ENCODE measurements at places on chromosomes 3 and 15.

- no peak for DNase-seq
Measured at GRCh38 chr3:88101142-88101541, 42.1 kb downstream of the ZNF654 start.

GRCh38 chr3:87145553-87145952 is 81.6 kb upstream of the CHMP2B start:
- DNase-seq = no peak

DNA sequence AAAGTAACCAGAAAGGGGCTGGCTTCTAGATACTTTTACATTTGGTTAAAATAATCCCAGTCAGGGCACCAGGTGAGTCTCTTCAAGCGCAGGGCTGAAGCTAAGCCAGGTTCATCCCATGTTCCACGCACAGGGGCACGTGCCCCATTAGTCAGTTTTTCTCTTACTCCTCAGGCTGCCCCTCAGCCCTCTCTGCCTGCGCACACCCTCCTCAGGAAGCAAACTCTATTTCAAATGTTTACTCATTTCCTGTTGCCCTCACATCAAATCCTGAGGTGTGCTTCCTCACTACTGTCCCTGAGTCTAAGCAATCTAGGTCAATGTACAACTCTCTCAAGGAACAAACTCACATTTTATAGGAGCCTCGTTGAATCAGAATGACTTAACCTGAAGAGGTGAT is 48.5 kb downstream of the THBS1 start:
- no peak for DNase-seq

DNA sequence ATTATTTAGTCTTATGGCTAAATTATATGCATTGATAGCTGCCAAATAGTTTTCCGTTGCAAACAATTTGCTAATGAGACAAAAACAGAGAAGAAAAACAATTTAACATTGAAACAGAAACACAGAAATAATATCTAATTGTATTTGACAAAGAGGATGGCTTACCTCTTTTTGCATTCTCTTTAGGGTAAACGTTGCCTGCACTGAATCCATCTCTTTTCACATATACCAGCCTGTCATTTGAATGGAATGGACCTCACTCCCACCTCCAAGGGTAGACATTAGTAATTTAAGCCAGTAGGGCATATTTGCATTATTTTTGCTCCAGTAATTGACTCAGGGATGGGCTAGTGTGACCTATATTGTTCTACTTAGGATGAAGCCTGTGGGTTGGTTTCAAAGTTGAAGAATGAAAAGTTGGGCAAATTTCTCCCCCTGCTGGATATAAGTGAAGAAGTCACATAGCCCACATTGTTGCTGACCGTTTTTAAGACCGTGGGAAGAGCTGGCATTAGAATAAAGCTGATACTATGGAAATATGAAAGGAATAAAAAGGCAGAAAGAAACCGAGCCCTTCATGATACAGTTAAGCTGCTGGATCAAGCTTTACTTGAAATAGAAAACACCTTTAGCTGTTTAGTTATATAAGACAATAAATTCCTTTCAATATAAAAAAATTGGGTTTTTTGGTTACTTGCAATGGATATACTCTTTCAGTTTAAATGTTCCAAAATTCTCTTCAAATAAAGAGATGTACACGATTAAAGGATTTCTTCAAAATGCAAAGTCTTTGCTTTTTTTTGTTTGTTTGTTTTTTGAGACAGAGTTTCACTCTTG is 26.9 kb downstream of the PIERCE2 start:
- DNase-seq = peak; percentile 7

- no peak for DNase-seq
Measured at GRCh38 chr15:94069844-94070243, 161.5 kb upstream of the MCTP2 start.

- DNase-seq = no peak
Measured at GRCh38 chr3:186823386-186823785, 17.1 kb upstream of the RFC4 start.

- DNase-seq = no peak
Measured at GRCh38 chr3:123861081-123861836, 22.9 kb downstream of the MYLK start.

GRCh38 chr3:46934072-46934471 is 42.5 kb downstream of the CCDC12 start:
- DNase-seq = no peak

DNA sequence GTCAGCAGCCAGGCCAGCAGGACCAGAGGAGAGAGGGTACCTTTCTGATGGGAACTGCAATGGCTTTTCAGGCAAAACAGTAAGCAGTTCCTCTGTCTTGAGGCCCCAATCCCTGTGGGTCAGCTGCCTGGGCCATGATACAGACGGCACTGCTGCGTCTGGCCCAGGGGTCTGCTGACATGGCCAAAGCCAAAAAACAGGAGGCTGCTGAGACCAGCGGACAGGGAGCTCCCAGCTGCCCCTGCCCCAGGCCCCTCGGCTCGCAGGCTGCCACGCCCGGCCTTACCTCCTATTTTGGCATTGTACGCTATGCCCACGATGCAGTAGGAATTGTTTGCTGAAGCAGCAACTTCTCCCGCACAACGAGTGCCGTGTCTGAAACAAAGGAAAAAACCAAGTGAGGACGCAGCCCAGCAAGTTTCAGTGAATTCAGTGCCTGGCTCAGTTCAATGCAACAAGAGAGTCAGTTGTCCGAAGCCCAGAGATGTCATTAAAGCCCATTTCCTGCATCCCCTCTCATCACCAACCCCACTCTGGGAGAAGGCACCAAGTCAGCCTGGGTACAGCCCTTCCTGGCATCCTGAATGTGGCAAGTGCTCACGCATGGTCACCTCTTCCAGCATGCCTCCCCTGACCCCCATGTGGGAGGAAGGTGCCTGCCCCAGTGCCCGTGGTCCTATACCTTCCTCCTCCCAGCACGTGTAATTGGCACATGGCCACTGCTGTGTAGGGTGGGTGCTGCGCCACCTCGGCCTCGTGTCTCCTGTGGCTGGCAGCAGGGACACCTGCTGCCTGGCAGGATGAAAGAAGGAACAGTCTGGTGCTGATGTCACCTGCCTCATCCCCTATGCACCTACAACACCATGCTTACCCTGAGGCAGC is 61.7 kb downstream of the PCSK6 start:
- no peak for DNase-seq

GRCh38 chr15:58994906-58995453 is 7.5 kb downstream of the RNF111 start:
- DNase-seq = no peak

- no peak for DNase-seq
Measured at GRCh38 chr15:59904450-59905135, 99.5 kb upstream of the FOXB1 start.

DNA sequence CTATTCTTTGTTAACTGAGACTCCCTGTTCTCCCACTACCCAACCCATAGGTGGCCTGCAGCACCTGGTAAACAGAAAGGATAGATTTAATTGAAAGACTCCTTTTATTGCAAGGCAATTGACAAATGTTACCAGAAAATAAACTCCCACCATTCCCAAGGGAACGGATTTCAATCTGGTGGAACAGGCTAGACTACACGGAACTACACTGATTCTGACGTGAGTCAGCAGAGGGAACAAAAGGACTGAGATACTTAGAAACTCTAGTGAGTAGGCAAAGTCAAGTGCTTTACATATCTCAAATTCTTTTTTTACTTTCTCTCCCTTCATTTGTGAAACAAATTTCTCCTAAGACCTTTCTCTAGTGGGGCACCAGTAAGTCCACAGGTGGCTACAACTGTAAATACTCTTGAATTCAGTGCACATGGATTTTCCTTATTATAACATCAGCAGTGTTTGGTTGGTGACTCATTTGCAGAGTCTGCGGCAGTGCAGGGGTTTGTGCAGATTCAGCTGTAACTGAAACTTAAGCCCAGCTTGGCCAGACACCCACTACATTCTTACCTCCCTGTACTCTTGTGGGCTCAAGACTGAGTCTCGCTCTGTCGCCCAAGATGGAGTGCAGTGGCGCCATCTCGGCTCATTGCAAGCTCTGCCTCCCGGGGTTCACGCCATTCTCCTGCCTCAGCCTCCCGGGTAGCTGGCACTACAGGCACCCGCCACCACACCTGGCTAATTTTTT is 34.3 kb upstream of the PLSCR2 start:
- DNase-seq = peak; percentile 74

DNA sequence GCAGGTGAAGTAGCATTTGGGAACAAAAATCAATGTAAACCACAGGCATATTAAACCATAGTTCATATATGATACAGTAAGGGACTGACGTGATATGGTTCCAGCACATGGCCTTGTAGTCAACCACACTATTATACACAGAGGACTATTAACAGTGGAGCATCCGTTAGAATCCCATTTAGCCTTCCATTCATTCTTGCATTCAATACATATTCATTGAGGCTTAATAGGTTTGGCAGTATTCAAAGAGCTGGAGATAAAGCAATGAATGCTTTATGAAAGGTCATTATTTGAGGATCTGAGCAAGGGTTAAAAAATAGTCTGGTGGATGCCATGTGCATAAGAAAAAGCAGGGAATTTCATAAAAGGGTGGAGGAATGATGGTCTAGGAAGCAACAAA is 89.1 kb downstream of the MME start:
- DNase-seq = no peak

DNA sequence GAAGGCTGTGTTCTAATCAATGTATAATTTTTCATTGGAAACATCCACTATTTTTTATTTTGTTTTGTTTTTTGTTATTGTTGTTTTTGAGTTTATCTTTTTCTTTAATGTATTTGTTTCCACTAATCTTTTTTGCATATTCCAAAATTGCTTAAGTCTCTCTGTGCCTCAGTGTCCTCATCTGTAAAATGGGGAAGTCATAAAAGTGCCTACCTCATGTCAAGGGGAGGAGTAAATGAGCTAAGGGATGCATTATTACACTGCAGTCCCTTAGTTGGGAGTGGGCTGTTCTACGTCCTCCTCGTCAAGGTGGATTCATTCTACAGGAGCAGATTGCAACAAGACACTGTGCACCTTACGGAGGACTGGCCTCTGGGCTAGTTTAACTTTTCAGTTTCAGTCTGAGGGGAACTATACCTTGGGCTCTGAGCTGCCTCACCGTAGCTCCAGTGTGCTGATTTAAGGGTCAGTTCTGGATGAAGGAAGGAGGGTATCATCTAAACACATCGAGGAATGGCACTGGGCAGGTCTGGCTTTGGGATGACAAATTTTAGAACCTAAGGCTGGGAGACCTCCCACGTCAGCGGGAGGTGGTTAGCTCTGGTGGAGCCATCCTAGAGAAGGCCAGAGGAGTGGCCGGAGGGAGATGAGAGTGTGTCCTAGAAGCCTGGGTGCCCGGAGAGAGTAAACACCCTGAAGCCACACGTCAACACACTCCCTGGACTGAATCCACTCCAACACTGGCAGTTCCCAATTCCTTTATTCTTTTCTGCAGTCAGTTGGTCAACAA is 5.1 kb upstream of the SRP14 start:
- DNase-seq = no peak

DNA sequence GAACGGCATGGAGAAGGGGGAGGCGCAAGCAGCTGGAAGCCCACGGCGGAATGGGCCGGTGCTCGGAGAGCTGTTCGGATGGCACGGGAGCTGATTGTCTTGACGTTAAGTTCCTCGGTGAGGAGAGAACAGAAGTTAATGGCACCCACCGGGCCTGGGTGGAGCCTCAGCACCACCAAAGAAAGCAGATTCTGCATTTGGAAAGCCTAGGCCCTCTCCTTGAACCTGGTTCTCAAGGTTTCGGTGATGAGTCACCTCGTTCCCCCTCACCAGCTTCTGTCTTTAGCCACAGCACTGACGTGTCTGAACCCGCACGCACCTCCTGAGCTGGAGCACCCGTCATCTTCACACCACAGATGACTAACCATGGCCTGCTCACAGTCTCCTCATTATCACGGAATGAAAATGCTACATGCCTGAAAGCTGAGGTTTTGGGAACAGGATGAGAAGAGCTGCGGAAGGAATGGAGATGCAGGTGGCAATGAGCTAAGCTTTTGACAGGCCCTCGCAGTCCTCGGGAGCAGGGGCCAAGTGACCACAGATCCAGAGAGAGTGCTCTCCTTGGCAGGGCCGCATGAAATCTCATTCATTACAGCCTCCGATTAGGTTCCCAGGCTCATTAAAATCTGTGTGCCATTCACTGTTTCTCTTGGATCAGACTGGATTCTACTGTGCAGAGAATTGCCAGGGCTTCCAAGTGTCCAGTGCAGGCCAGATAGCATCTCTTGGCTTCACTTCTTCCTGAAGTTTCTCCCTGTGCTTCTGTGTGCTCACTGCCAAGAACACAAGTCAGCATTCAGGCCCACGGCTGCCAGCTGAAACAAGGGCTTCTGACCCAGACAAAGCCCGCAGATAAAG is 96.3 kb upstream of the DLG1 start:
- peak; percentile 100 for DNase-seq

GRCh38 chr15:78072080-78072892 is 5.2 kb downstream of the TBC1D2B start:
- peak; percentile 90 for DNase-seq

GRCh38 chr15:48681353-48681752 is 35.8 kb upstream of the FBN1 start:
- no peak for DNase-seq

GRCh38 chr3:183490653-183491052 is 62.2 kb upstream of the MCF2L2 start:
- DNase-seq = no peak

- no peak for DNase-seq
Measured at GRCh38 chr3:149393345-149394160, 16.1 kb upstream of the TM4SF1 start.

DNA sequence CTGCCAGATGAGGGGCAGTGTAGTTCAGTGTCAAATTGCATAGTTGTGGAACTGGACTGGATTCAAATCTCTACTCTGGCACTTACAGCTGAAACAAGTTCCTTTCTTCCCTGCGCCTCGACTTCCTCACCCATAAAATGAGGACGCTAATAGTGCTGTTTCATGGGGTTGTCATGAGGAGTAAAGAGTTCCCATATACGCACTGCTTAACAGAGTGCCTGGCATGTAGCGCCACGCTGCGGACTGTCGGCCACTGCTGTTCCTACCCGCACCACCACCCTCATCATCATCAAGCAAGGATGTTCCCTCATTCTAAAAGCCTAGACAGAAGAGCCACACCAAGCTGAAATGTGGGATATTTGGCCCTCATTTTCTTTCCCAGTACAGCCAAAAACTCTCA is 91.9 kb downstream of the CHDH start:
- no peak for DNase-seq

- no peak for DNase-seq
Measured at GRCh38 chr15:47727676-47728075, 10.4 kb downstream of the SEMA6D start.

GRCh38 chr15:80485370-80486164 is 81.4 kb downstream of the ARNT2 start:
- no peak for DNase-seq

- no peak for DNase-seq
Measured at GRCh38 chr3:6526861-6527260, 334.1 kb upstream of the GRM7 start.

DNA sequence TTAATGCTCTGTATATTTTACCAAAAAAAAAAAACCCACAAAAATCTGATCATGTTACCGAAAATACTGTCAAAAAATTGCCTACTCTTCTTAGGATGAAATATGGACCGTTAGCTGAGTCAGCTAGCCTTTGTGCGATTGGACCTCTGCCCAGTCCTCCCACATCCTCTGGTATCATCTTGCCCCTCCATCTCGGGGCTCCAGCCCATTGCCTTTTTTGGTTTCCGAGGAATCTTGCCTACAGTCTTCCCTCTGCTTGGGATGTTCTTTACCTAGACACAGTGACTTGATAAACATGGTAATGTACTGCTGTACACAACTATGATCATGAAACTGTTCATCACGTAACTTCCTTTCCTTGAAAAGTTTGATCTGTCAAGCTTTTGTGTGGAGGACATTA is 371.4 kb downstream of the SV2B start:
- DNase-seq = no peak

- DNase-seq = no peak
Measured at GRCh38 chr3:59381282-59381681, 331.5 kb upstream of the CFAP20DC start.

- no peak for DNase-seq
Measured at GRCh38 chr3:126345641-126346460, 11.4 kb downstream of the KLF15 start.

GRCh38 chr15:94312946-94313345 is 81.6 kb downstream of the MCTP2 start:
- DNase-seq = peak; percentile 19
